ENCODE measurements at places on chromosomes 6 and 20.

DNA sequence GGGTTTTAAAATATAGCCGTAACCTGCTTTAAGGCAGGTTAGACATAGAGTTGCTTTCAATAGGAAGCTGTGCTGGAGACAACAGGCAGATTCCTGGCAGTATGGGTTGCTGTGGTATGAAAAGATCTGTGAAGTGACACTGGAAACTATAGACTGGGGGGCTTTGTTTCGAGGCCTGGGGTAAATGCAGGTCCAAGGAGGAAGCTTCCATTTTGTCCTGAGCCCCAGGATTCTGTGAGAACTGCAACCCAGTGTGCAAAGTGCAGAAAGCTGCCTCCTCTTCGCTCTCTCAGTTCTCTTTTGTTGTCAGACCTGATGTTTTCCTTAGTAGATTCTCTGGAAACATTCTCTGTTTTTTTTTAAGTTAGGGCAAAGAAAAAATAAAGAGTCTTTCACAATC lies 86.9 kb downstream of the LYRM4 start:
- DNase-seq: no peak

DNA sequence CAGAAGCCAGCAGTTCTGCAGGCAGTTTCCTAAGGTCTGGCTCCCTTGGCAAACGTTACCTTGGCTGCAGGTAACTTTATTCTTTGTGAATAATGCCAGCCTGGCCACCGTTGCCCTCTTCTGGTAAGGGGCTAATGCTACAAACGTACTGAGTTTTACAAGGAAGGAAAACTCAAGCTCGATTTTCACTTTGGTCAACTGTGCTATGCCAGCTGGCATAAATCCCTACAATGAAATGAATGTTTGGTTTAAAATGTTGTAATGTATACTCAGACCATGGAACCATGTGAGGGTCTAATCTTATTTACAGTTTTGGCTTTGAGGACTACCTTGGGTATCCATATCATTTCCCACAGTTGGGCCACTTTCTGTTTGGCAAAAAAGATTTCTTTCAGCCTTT lies 101.4 kb downstream of the SLX4IP start:
- no peak for DNase-seq

- no peak for DNase-seq
Measured at GRCh38 chr6:85273046-85273445, 176.8 kb upstream of the NT5E start.

GRCh38 chr20:25459916-25460535 lies 52.6 kb downstream of the GINS1 start:
- DNase-seq: no peak

DNA sequence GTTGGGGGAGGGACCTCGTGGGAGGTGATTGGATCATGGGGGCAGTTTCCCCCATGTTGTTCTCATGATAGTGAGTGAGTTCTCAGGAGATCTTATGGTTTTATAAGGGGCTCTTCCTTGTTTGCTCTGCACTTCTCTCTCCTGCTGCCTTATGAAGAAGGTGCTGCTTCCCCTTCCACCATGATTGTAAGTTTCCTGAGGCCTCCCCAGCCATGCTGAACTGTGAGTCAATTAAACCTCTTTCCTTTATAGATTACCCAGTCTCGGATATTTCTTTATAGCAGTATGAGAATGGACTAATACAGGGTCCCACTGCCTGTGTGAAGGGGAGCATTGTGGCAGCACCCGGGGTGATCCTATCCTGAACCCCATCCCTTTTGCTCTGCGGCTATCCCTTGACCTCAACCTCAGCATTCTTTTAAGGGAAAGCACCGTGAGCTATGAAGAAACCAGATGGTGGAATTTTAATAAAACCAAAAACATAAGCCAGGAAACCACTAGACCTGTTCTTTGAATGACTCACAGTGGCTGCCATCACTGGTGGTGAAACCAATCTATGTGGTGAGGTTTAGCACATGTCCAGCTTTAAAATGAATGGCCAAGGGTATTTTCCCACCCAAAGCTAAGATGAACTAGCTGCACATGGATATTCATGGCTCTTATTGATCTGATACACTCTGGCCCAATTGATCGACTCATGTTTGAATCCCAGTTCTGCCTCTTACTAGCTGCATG lies 62.2 kb downstream of the ZDHHC14 start:
- no peak for DNase-seq

DNA sequence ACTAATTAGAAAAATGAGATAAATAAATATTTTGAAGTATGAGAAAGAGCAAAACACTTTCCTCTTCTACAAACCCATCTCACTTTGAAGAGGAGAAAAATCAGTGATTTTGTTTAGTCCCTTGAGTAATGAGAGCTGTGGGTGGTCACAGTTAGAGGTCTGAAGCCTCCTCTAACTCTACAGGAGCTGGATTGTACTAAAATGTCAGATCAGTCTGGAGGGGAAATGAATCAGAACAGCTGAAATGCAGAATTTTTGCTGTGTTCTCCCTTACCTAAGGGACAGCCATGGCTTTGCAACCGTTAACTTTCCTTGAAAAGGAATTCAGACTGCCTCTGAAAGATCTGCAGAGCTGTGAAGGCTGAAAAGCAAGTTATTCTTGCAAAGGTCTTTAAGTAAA lies 11.4 kb upstream of the RFPL4B start:
- DNase-seq: no peak

DNA sequence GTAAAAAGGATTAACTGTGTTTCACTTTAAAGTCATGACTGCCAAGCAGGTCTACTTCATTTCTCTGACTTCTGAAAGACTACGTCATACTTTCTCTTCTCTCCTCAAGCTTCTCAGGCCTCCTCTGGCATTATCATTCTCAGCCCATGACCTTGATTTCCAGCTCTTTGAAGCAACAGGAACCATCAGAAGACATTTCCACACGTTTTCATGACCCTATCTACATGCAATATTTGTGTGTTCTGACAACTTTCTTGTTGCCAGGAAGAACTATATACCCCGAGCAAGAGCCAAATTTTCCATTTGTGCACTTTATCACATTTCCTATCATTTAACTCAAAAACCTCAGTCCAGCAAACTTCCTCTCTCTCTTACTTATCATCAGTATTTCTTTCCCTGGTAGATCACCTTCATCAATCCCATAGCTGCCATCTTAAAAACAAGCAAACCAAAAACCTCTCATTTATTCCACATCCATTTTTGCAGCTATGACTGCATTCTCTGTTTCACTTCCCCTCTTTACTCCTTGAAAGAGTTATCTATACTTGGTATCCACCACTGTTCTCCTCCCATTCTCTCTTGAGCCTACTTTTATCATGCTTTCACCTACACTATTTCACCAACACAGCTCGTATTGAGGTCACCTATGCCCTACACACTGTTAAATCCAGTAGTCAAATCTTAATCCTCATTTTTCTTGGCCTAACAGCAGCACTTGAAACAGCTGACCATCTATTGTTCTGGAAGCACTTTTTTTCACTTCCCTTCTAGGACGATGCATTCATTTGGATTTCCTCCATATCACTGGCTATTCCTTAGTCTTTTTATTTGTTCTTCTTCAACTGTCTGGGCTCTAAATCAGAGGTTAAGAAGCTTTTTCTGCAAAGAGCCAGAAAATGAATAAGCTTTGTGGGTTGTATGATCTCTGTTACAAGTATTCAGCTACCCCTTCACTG lies 47.1 kb downstream of the STX7 start:
- no peak for DNase-seq

DNA sequence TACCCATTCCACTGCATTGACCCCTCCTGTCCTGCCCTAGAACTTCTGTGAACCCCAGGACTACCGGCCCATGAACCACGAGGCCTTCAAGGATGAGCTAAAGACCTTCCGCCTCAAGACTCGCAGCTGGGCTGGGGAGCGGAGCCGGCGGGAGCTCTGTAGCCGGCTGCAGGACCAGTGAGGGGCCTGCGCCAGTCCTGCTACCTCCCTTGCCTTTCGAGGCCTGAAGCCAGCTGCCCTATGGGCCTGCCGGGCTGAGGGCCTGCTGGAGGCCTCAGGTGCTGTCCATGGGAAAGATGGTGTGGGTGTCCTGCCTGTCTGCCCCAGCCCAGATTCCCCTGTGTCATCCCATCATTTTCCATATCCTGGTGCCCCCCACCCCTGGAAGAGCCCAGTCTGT lies 8.7 kb downstream of the CDC25B start:
- DNase-seq: no peak

- DNase-seq: no peak
Measured at GRCh38 chr20:50027611-50028105, 44.9 kb downstream of the SNAI1 start.

DNA sequence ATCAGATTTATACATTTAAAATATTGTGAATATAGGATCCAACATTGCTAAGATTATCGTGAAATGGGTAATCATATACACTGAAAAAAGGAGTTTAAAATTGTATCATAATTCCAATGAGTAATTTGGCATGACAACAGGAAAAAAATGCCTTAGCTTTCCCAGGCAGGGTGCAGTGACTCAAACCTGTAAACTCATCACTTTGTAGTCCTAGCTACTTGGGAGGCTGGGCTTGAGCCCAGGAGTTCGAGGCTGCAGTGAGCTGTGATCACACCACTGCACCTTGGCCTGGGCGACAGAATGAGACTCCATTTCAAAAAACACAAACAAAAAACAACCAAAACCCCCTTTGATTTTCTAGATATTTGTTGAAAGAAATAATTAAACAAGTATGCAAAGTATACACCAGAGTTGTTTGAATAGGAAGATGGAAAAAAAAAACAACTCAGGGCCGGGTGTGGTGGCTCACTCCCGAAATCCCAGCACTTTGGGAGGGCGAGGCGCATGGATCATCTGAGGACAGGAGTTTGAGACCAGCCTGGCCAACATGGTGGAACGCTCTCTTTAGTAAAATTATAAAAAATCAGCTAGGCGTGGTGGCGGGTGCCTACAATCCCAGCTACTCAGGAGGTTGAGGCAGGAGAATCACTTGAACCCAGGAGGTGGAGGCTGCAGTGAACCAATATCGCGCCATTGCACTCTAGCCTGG lies 98.7 kb downstream of the TRERF1 start:
- DNase-seq: no peak

DNA sequence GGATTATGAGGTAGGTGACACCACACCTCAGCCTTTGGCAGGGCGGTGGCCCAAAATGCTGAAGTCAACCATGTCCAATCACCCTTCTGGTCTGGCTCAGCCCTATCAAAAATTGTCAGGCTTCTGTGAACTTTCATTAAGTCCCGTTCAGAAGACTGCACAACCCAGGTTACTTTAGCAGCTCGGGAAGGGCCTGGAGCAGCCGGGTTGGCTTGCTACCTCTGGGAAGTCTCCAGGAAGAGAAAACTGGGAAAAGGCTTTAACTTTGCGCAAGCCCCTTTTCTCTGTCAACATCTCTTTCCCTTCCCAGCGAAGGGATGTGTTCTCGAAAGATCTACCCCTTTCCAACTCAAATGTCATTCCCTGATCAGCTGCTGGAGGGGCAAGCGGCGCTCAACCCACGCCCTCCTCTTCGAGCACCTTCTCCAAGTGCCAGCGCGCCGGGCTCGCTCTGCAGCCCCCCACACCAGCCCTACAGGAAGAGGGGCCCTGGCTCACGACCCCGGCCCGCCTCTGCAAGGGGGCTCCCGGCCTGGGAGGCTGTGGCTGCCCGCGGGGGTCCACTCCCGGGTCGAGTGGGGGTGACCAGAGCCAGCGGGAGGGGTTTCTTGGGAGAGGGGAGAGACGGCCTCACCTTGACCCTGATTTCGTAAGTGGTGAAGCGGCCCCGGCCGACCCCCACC lies 573 bp downstream of the SNX3 start:
- DNase-seq: peak; percentile 45

- peak; percentile 53 for DNase-seq
Measured at GRCh38 chr20:63947638-63948456, 8.4 kb downstream of the UCKL1 start.

- DNase-seq: no peak
Measured at GRCh38 chr6:124670801-124671200, 291.4 kb upstream of the RNF217 start.

- DNase-seq: no peak
Measured at GRCh38 chr6:33112148-33112547, 36.4 kb downstream of the HLA-DPB1 start.

DNA sequence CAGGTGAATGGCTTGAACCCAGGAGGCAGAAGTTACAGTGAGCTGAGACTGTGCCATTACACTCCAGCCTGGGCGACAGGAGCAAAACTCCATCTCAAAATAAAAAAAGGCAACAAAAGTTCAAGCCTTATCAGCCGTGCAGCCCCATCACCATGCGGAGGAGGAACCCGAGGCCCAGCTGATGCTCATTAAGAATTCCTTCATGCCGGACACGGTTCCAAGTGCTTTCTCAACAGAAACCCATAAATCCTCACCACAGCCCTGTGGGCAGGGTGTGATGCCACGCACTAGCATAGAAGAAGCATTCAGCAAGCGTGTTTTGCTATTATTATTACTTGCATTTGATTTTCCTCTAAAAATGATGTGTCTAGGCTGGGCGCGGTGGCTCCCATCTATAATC lies 56.3 kb downstream of the PREX1 start:
- DNase-seq: no peak

DNA sequence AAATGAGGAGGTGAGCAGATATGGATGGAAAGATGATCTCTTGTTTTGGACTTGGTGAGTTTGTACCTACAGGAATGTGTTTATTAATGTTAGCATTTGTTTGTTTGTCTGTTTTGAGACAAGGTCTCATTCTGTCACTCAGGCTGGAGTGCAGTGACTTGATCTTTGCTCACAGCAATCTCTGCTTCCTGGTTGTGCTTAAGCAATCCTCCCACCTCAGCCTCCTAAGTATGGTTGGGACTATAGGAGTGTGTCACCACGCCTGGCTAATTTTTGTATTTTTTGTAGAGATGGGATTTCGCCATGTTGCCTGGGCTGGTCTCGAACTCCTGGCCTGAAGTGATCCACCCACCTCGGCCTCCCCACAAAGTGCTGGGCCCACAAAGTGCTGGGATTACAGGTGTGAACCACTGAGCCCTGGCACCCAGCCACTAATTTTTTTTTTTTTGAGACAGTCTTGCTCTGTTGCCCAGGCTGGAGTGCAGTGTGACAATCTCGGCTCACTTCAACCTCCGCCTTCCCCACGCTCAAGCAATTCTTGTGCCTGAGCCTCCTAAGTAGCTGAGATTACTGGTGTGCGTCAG lies 7.1 kb downstream of the CASP8AP2 start:
- no peak for DNase-seq

DNA sequence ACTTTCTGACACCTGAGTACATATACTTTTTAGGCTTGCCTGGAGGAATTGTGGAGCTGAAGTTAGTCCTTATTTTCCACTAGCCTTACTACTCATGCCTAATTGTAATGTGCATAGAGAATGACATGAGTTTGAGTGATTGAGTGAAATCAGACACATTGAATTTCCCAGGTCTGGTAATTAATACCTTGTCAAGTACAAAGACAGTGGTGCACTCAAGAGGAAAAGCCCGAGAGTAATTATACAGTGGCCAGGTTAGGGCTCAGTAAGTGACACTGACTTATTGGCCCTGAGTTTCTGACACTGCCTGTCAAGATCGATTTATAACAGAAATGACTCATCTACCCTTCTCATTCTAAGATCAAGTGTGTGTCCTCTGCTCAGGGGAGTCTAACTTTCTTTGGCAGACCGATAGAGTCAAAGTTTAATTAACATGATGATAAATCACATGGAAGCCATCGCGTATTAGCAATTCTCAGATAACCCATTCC lies 288.3 kb downstream of the TPBG start:
- DNase-seq: no peak

GRCh38 chr20:45039475-45039820 lies 61.5 kb downstream of the KCNS1 start:
- DNase-seq: no peak
